ENCODE measurements at places on chromosomes 2 and 18. TPM values are rescaled to one million over a fixed set of nuclear protein-coding genes. Genes with fewer than 3 reads are reported as not detected.

DNA sequence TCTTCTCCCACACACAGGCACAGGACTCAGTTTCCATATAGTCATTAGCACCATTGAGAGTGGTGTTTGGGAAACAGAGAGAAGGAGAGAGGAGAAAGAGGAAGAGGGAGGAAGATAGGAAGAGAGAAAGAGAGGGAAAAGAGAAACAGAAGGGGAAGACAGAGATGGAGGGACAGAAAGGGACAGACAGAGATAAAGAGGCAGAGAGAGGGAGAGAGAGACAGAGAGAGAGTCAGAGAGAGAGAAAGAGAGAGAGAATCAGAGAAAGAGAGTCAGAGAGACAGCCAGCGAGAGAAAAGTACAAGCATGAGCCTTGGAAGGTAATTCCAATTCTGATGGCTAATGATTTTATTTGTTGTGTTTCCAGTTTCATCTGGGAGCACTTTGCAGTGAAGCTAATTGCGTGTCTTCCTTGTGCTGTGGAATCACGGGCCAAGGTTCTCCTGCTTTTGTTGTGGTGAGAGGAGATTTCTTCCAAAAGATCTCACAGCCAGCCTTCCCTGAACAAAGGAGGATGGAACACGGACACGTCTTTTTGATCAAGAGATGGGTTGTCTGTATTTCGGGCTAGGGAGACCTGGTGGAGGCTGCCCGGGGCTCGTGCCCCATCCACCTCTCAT lies 153.6 kb upstream of the TWIST2 start:
- no peak for DNase-seq

DNA sequence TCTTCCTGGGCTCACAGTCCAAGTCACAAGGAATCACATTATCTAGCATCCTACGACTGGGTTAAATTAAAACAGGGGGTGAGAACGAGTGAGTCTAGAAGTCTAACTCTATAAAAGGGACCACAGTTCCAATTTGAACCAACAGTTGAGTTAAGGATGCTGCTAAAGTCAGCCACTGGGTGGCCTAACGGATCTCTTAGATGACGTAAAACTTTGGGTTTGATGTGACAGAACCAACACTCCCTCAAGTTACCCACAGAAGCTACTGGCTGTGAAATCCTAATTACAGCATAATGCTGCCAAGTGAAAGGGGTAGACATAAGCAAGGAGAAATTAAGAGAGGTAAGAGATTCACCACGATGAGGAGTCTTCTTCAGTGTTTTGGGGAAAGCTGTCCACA lies 32.7 kb upstream of the RUFY4 start:
- no peak for DNase-seq

DNA sequence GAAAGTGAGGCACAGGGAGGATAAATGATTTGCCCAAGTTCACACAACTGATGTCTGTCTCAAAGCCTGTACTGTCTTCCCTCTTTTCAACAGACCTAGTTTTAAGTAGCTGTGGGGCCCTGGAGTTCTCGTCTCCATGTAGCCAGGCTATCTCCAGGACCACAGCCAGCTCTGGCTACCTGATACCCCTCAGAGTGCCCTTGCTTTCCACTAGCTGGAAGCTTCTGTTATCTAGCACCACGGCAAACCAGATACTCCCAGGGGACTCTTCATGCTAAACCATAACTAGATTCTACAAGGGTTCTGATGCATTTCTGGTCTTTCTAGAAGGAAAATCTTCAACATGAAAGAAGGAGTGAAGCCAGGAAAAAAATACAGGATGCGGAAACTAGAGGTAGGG lies 137.3 kb downstream of the GALNT14 start:
- no peak for DNase-seq

GRCh38 chr2:200225951-200226350 lies 80.5 kb upstream of the SPATS2L start:
- no peak for DNase-seq

- DNase-seq: no peak
These were observed 70.8 kb downstream of the ACAA2 start for GRCh38 chr18:49742316-49743116.

The KATNAL2 gene
- total RNA-seq: 2.0 TPM

The ZC3H6 gene
- total RNA-seq: 30.4 TPM

GRCh38 chr2:239819974-239820555 lies 205.1 kb downstream of the NDUFA10 start:
- no peak for DNase-seq

The NPPC gene
- total RNA-seq: not detected

DNA sequence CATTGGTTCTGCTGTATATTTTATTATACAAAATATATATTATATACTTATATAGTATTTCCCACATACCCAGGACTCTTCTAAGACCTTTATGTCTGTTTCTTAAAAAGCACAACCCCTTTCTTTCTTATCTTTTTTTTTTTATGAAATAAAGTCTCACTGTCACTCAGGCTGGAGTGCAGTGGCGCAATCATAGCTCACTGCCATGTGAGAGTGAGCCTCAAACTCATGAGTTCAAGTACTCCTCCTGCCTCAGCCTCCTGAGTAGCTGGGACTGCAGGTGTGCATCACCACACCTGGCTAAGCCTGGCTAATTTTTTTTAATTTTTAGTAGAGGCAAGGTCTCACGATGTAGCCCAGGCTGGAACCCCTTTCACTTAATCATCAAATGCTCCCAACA lies 72.3 kb downstream of the CLHC1 start:
- no peak for DNase-seq

The EPHA4 gene
- 259 TPM for total RNA-seq

The DNAH6 gene
- 6.6 TPM for total RNA-seq

DNA sequence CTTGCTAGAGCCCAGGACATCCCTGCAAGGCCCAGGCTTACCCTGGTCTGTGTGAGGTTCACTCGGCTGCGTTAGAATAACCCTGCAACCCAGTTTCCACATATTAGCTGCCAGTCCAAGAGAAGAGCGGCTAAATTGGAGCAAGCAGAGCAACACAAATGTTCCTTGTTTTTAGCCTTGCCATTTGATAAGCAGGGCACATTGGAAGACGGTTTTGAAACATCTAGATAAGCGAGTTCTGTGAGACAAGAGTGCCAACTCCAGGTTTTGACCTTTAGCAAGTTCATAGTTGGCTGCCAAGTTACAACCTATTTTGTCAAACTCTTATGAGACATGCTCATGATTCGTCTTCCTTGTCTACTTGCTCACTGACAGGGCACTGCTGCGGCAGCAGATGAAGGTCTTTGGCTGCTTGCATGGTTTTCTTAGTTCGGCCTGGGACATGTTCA lies 23.5 kb downstream of the DPP4 start:
- no peak for DNase-seq

- DNase-seq: no peak
These were observed 1.1 kb upstream of the PREB start for GRCh38 chr2:27135478-27135955.

- DNase-seq: no peak
These were observed 14.0 kb downstream of the YIPF4 start for GRCh38 chr2:32291746-32292145.

- no peak for DNase-seq
These were observed 18.0 kb downstream of the MARCHF4 start for GRCh38 chr2:216354306-216354705.

DNA sequence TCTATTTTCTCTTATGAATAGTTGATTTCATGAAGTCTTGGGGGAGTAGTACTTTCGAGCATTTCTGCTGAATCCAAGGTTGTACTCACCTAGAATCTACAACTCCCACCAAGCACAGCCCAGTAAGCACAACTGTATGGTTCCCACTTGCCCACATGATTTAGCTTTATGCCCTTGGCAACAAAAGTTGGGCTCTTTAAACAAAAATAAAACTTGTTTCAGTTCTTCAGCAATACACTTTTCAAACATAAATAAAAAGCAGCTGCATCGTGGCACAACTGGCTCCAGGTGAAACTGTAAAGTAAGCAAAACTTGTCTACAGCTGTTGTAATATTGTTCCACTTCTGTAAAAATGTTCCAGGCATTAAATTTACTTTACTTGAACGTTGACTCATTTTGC lies 99.8 kb upstream of the FSIP2 start:
- no peak for DNase-seq

The UGT1A10 gene
- not detected for total RNA-seq

- DNase-seq: no peak
These were observed 81.5 kb downstream of the DPP4 start for GRCh38 chr2:161992531-161992930.

The FNDC4 gene
- 41.3 TPM for total RNA-seq

The GKN2 gene
- not detected for total RNA-seq

DNA sequence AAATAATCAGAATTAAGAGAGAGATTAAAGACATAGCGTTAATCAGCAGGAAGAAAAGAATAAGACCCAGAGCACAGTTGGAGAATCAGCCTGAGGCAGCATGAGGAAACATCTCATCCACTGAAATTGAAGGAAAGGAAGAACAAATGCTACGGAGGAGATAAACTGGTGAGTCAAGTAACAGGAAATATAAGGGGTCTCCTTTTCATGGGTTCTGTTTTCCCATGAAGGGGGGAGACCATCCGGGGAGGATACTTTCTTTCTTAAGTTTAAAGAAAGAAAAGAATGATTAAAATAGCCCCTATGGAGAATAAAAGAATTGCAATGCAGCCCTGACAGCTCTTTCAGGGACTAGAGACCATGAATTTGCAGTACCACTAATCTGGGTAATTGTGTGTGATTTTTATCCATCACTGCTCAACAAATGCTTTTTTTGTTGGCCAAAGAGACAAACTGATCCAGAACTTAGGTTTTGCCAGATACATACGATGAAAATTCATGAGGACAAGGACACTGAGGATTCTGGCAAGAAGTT lies 17.7 kb downstream of the ROCK2 start:
- DNase-seq: no peak

DNA sequence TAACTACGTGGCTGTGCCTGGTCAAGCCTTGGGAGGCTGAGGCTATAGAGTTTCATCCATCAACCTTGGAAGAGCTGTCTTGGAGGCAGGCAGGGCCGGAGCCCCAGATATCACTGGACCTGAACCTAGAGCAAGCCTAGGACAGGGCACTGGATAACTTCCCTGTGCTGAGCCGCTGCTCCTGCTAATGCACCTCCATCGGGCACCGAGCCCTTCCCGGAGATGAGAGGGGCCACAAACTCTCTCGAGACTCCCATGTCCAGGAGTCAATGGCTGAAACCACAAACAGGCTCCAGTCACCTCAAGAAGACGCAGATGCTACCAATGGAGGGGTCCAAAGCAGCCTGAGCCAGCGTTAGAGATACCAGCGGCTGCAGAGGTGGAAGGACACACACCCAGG lies 866.0 kb downstream of the LRP1B start:
- no peak for DNase-seq

- no peak for DNase-seq
These were observed 320.6 kb downstream of the GBX2 start for GRCh38 chr2:235847576-235847975.

GRCh38 chr2:58047373-58047935 lies 848 bp downstream of the VRK2 start:
- no peak for DNase-seq

- DNase-seq: no peak
These were observed 278.0 kb upstream of the KYNU start for GRCh38 chr2:142599504-142599903.

DNA sequence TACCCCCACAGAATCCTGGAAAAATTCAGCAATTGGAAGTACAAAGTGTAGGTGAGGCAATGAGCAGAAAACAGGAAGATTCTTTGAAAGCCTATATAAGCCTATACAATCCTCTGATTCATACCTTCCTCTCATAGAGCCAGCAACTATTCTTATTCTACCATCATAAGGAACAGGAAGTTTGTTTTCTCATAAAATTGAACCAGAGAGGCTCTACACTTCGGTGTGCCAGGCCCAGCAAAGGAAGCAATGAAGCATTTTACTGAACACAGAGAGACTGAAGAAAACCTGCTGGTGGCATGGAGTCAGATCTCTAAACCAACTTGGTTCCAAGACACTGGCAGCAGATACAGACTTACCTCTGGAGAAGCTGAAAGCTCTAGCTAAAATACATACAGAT lies 18.7 kb downstream of the CASP8 start:
- DNase-seq: no peak

The MYO3B gene
- 0.16 TPM for total RNA-seq

GRCh38 chr2:230758566-230759480 lies 46.2 kb downstream of the CAB39 start:
- no peak for DNase-seq

GRCh38 chr2:101986804-101987740 lies 4.7 kb upstream of the IL1R2 start:
- no peak for DNase-seq

The DYNAP gene
- total RNA-seq: not detected

DNA sequence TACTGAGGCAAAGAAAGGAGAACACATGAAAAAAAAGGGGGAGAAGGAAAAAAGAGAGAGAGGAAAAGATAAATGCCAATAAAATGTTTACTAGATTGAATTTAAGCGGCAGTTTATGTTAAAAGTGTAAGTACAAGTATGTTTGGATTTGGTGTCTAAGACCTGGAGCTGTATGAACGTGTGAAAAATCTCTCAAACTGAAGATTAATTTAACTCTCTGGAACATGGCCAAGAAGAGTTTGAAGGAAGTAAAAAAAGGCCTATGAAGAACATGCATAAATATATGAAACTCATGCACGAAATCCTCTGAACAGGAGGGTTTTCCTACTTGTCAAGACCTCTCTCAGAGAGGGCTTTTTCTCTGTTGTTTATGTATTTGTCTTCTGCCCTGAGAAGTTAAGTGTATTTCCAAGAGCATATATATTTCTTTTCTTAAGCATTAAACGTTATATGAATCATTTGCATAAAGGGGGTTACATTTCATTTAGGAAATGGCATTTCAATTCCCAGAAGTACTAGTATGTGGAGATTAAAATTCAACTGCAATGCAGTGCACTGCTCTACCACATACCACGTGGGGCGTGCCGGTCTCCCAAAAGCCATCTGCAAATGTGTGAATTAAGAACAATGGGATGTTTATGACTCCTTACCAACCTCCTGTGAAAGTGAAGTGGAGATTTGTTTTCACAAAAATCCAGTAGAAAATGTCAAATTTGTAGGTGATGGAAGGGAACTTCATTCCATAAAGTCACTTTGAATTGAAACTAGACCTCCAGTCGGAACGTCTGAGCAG lies 281.1 kb upstream of the TRIB2 start:
- DNase-seq: no peak

- no peak for DNase-seq
These were observed 417.6 kb downstream of the LRRTM4 start for GRCh38 chr2:77104554-77104953.

DNA sequence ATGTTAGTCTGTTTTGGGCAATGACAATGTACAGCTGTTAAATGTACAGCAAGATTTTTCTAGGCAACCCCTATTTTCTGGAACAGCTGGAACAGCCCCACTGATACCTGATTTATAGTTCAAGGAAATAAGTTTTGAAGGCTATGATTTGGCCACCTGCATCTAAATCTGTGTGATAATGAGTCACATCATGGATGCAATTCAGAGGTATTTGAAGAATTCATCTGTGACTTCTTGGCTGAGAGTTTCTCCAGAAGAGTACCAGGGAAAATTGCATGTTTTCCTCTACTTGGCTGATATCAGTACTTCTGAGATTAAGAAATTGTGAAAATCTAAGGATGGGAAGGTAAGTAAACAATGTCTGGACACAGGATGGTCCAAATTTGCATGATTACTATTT lies 40.7 kb upstream of the NT5C1B start:
- DNase-seq: no peak

GRCh38 chr18:3541549-3542386 lies 91.8 kb downstream of the TGIF1 start:
- no peak for DNase-seq

The VWA3B gene
- total RNA-seq: 0.31 TPM
